ENCODE measurements at places on chromosomes 6 and 20.

DNA sequence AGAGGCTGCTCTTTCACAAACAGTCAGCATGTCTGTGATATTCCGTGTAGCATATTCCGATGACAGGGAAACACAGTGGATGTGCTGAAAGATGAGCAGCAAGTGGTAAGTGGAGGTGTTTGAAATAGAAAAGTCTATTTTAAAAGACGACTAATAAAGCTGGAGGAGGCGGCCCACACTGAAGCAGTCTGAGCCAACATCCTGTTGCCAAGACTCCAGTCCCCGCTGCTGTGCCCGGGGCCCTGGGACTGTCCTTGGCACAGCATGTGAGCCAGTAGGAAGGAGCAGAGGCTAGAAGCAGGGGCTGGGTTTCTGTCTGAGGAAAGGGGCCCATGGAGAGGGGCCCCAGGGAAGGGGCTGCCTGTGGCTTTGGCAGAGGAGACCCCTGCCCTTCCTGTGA is 351.5 kb upstream of the CHD6 start:
- no peak for DNase-seq

DNA sequence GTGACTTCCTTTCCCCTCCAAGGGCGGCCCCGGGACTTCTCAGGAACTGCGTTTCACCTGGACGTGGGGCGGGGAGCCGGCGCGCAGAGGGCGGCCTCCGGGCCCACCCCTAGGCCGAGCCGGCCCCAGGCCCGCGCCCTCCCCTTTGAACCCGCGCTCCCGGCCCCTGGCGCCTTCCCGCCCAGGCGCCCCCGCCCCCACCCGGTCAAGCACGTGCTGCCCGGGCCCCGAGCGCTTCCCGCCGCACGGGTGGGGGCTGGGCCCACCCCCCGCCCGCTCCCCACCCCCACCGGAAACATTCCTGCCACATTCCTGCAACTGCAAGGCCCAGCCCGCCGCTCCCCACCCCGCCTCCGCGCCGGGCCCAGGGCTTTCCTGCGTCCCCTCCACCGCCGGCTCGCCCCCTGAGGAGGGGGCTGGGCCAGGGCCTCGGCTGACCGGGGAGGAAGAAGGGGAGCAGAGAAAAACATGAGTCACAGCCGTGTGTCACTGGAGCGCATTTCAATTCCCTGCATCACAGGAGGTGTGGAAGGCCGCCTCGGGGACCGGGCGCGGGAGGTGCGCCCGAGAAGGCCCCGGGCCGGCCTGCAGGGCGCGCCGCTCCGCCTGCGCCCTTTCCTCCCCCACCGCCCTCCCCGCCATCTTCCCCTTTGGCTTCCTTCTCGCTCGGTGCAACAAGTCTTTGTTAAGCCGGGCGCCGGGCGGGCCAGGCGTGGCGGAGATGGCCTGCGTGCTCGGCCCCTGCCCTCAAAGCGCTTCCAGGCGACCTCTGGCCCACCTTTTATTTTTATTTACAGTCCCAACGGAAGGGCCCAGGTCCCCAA is 1.2 kb upstream of the HMGA1 start:
- no peak for DNase-seq

DNA sequence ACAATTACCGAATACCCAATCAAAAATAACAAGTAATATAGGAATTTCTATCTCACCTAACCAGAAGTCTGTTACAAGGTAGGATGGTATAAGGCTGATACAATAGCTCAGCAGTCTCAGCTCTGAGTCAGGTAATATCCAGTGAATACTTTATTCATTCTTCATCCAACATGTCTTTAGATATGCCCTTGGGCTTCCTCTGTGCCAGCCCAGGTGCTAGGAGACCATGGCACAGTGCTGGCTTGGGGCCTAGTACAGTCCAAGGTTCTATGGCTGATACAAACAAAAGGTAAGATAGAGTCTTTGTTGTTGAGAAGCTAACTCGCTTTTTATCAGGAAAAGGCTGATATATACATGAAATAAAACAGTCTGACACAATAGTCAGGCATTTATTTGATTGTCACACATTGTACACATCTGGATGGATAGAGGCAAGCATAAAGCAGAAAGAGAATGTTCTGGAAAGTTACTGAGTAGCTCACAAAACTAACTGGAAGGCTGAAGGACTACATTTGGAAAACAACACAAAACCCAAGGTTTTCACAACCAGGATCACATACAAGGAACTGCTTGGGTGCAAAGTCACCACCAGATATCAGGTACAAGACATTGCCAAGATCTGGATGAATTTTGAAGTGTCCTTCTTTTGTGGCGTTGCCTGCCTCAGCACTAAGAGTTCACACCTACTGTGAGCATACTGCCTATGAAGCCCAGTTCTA is 110.4 kb upstream of the SCAF8 start:
- no peak for DNase-seq

DNA sequence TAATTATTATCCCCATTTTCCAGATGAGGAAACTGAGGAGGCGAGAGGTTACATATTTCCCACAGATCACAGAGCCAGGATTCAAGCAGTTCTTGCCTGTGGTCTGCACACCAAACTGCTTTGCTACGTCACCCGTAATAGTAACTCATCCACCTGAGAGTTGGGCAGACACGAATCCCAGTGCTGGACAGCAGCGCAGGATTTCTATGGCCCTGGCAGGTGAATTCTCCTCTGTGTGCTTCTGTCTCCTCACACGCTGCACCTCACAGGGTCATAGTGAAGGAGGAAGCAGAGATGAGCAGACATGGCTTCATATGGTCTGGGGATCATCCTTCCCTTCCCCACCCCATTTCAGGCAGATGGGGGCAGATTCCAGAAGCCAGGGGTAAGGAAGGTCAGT is 127.0 kb upstream of the LRFN2 start:
- DNase-seq = no peak

DNA sequence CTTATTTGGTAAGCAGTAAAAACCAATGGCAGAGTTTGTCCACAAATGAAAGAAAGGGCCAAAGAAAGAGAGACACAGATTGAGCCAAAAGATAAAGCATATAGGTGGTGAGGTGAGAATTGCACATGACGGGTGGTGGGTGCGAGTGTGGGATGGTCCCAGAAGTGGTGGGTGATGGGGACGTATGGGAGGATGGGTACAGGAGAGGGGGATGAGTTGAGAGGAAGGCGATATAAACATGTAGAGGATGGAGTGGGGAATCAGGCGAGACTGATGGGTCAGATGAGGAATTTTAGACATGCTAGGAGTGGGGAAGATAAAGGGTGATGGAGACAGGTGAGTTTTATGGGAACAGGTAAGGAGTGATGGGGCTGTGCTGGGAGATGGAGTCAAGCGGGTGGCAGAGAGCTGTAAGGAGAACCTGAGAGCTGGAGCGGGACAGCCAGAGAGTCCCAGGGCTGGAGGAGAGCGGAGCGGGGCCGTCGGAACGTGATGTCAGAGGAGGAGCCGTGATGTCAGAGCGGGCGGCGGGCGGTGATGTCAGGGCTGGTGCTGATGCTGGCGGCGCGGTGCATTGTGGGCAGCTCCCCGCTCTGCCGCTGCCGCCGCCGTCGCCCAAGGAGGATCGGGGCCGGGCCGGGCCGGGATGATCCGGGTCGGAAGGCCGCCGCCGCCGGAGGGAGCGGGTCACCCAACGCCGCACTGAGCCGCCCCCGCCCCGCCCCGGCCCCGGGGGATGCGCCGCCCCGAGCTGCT is at the start of gene TTBK1:
TTBK1 (plus strand) TSS at position 574 of the 756 bp plus-strand sequence. CDS start 3,180 bp downstream, outside the sequence.
- DNase-seq = peak; percentile 20

DNA sequence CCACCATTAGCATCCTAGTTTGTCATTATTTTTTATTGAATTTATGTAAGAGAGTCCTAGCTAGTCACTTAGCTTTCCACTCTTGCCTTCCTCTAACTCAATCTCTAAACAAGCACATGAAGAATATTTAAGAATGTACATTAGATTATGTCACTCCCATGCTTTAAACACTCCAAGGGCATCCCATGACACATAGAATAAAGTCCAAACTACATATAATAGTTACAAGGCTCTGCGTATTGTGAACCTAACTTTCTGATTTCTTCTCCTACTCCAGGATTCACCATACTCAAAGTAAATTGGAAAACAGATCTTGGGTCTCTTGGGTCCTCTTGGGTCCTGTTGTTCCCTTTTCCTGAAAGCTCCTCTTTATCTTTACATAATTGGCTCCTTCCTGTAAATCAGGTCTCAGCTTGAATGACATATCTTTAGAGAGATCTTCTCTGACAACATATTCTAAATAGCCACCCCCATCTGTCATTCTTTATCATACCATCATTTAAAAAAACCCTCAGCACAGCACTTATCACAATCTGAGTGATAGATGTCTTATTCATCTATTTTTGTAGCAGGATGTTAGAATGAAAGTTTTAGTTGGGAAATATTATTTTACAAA is 1042.4 kb upstream of the FLRT3 start:
- DNase-seq = no peak

- DNase-seq = no peak
These were observed 8.7 kb upstream of the SALL4 start for GRCh38 chr20:51811042-51811355.

- DNase-seq = no peak
These were observed 295.5 kb upstream of the ADGRB3 start for GRCh38 chr6:68339488-68340131.

DNA sequence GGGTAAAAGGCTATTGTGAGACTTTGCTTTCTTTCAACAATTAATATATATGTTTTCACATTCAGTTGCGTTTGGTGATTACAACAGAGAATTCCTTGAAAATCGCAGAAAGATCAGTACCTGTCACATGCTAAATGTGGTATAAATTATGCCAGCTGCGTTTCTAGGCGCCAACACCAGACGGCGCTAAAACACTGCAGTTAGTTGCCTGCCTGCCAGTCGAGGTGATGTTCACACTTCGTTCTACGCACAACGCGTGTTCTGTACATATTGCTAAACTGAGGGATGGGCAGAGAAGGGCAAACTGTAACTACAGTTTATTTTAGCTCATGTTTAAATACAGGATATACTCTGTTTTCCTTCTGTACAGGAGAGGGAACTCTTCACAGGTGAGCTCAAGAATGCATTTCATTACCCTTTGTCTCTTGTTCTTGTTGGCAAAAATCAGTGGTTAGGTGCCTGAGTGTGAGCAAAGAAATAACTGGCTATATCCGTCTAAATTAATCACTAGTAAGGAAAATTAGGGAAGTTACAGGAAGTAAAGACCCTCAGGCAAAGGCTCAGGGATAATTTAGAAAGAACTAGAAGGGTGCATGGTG is 100.1 kb upstream of the RGS17 start:
- DNase-seq = peak; percentile 40

DNA sequence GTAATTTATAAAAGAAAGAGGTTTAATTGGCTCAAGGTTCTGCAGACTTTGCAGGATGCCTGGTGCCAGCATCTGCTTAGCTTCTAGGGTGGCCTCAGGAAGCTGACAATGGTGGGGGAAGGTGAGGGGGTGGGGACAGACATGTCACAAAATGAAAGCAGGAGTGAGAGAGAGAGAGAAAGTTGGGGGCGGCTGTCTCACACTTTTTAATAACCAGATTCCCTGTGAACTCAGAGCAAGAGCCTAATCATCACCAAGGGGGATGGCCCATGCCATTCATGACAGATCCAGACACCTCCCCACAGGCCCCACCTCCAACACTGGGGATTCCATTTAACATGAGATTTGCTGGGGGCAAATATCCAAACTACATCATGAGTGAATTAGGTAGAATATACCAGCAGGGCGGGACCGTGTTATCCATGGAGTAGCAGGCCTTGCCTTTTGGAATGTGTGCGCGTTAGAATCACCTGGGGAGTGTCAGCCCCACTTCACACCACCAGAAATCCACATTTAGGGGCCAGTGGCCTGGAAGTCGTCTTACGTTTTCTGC is 258.8 kb downstream of the CDH4 start:
- DNase-seq = no peak

- DNase-seq = no peak
These were observed 586.2 kb upstream of the CITED2 start for GRCh38 chr6:139960671-139961070.

GRCh38 chr6:33136310-33136900 is 55.9 kb downstream of the COL11A2 start:
- DNase-seq = no peak

GRCh38 chr20:23049201-23050075 is at the start of gene THBD:
TSS of gene THBD (minus strand) at chr20:23049672. CDS start at chr20:23049504, 168 bp downstream.
- DNase-seq = no peak

DNA sequence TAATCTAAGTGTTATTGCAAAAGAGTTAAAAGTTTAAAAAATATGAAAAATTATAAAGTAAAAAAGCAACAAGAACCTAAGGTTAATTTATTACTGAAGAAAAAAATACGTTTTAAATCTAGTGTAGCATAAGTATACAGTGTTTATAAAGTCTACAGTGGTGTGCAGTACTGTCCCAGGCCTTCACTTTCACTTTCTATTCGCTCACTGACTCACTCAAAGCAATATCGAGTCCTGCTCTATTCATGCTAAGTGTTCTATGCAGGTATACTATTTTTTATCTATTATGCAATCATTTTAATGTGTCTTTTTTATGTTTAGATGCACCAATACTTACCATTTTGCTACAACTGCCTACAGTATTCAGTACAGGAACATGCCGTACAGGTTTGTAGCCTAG is 113.0 kb downstream of the MANEA start:
- DNase-seq = no peak

GRCh38 chr6:135498185-135498841 is 773 bp upstream of the AHI1 start:
- DNase-seq = peak; percentile 17

GRCh38 chr6:137284811-137285110 is 65.6 kb upstream of the IFNGR1 start:
- DNase-seq = no peak

DNA sequence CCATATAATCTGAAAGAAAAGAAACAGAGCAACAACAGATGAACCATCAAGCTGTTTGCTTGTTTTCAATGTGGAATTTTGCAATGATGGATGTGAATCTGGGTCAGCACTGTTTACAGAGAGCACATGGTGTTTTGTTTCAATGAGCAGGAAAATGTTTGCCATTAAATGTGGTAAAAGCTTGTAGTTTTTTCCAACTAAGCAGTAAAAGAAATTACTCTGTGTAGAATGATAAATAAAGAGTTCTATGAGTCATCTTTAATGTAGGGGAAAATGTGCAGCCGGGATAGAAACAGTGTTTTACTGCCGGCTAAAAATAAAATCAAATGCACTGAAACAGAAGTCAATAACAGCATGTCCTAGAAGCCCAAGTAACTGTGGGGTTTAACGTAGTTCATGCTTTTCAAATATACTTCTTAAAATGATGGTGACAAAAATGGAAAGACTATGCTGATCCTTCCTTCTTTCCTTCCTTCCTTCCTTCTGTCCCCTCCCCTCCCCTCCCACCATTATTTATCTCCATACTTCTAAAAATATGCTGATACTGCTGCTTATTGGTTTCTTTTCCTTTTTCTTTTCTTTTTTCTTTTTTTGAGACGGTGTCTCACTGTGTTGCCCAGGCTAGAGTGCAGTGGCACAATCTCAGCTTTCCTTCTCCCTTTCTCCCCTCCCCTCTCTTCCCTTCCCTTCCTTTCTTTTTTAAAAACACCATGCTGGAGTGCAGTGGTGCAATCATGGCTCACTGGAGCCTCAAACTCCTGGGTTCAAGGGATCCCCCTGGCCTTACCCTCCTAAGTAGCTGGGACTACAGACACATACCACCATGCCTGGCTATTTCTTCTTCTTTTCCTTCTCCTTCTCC is 6.3 kb upstream of the NAA20 start:
- DNase-seq = no peak

GRCh38 chr6:106133040-106133439 is 46.9 kb downstream of the PRDM1 start:
- DNase-seq = no peak

Measured in caudate nucleus (tissue), 63 donors.